ENCODE measurements at places on chromosomes 3 and 15.

GRCh38 chr3:55676643-55677042, 189.5 kb upstream of the WNT5A start:
- no peak for DNase-seq

DNA sequence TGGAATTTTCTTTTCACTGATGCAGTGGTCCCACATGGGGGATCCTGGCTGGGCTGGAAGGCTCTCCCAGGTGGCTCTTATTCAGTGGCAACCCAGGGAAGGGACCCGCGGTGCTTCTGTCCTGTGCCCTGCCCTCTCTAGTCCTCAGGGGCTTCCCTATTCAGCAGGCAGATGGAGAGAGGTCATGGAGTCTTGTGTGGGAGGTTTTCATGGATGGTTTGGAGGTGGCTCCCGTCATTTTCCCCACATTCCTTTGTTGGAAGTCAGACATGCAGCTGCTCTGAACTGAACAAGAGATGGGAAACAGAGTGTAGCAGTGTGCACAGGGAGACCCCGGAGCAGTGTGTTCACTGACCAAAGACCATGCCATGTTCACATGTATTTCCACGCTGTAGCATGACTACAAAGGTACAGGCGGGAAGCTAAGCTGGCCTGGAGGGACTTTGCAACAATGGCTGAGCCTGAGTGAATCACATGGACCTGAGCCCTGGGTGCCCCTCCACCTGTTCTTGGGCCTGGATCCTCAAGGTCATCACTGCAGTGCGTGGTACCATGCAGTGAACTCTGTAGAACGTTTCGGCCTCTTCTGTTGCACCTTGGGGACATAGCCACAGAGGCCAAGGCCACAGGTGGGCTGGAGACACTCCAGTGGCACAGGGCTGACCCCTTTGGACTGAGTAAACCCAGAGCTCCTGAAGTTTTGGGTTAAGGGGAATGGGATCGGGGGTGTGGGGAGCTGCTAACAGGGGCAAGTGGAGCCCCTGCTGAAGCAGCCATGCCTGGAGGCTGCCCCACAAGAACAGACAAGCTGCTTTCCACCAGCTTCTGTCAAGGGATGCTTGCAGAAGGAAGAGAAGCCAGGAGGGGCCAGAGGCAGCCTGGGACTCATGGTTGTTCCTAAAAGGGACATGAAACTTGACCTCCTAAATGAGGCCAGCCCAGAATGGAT, 123.0 kb downstream of the ASB7 start:
- no peak for DNase-seq

DNA sequence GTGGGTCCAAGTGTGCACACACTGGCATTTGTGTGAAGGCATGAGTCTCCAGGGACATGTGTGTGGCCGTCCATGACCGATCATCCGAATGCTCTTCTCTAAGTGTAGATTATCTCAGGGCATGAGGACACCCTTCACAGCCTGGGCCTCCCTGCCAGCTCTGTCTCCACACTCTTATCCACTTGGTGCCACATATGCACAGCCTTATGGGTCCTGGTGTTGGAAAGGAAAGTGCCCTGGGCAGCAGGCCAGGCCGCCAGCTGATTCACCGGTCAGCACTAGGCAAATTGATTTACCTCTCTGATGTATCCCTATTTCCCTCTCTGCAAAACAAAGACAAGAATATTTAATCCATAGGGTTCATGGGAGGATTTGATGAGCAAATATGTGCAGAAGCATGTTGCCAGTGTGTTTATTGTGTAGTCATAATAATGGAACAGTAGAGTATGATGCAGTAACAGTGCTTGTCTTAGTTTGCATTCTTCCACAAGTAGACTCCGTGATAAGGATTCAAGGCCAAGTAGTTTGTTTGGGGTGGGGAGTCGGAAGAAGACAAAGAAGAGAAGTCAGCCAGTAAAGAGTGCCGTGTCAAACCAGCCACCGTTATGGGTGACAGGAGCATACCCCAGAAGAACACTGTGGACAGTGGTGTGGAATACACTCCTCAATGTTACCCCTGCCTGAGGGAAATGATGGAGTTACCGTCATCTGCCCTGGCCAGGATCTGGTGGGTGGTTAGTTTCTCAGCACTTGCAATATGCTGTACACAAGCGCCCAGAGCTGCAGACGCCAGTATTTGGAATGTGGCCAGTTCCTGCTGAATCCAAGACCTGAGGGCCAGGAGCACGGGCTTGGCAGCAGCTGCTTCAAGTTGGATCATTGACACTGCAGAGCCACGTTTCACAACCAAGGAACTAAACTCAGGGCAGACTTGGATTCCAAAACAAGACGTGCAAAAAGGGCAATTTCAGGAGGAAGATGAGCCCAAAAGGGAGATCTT, 85.1 kb downstream of the MTHFS start:
- no peak for DNase-seq

DNA sequence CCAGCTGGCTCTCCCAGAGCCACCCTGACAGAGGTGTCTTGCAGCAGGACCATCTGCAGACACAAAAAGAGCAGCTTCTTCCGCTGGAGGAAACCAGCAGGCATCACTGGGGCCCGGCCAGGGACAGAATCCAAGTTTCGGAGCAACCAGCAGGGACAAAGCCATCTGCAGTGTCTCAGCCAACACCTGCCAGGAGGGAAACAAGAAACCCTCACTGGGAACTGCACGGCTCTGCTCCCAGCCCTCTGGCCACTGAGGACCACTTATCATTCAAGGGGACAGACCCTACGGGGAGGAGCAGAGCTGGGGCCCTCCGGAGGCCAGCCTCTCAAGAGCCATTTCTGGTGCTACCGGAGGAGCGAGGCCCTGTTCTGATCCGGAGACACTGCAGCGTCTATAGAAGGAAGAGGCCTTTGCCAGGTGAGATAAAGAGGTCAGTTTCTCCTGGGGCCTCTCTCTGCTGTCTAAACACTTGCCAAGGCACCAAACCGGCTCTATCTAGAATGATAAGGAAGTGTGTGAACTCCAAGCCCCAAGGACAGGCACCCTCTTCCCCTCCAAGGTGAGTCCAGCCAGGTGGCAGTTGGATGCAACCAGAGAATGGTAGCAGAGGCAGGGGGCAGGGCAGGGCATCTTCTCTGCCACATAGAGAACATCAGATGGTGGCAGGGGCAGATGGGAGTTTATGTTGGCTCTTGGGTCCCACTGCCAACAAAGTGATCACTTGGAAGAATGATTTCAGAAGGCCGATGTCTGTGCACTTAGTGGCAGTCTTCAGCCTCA, 89.0 kb downstream of the CHSY1 start:
- no peak for DNase-seq

- DNase-seq = no peak
These were observed 883 bp downstream of the MAGEF1 start for GRCh38 chr3:184710870-184711492.

GRCh38 chr3:16516695-16517481, 3.4 kb upstream of the RFTN1 start:
- no peak for DNase-seq

- DNase-seq = no peak
These were observed 54.8 kb upstream of the ADPGK start for GRCh38 chr15:72838311-72838731.

DNA sequence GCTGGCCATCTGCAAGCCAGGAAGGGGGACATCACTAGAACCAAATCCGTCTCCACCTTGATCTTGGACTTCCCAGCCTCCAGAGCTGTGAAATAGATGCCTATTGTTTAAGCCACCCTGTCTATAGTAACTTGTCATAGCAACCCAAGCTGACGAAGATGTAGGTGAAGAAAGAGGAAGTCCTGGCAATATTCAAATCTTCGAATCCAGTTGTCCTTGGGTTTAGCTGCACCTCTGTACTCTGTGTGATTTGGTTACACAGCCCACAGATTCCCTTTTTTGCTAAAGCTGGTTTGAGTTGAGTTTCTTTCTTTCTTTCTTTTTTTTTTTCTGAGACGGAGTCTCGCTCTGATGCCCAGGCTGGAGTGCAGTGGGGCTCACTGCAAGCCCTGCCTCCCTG, 68.0 kb upstream of the XCR1 start:
- DNase-seq = no peak

GRCh38 chr3:183560607-183561006, 5.1 kb upstream of the KLHL6 start:
- no peak for DNase-seq

DNA sequence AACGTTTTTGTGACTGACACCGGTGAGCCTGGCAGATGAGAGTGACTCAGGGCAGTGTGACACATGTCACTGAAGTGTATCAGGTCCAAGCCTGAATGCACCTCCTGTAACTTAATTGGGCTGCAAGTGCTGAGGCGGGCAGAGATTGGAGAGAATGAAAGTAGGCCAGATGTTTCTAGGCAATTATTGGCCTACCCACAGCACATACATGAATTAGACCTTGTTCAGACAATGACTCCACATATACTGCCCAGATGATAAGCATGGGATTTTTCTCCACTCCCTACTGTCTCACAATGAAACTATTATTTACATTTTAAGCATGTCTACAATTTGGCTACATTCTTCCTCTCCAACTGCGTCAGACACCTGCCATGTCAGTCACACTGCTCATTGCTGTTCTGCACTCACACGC, 187.3 kb upstream of the ZNF385D start:
- DNase-seq = no peak

- DNase-seq = no peak
These were observed 258.9 kb upstream of the MEIS2 start for GRCh38 chr15:37359101-37359892.

DNA sequence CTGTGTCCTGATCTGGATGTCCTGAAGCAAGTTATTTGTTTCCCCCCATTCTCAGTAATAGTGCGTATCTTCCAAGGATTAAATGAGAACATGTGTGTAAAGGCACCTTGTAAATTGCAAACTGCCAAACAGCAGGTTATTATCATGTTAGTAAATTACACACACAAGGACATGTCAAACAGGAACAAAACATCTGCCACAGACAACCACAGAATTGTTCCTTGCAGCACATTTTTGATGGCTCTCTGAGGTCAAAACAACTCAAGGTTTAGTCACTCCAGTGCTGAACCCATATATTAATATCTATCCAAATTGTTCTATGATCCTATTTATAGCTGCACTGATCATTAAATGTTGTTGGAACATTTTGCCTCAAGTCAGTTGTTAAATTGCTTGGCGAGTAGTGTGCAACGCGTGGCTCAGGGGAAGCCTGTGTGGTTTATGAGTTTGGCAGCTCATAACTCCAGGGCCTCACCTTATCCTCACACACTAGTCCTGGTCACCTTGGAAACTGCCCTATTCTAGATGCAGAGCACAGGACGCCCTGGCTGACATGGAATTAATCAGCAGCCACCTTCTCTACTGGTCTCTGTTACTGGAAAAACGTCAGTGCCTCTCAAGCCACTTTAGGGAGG, 46.3 kb upstream of the CDV3 start:
- DNase-seq = no peak

GRCh38 chr3:154850921-154851320, 229.2 kb upstream of the MME start:
- no peak for DNase-seq

GRCh38 chr3:142269767-142270166, 44.4 kb upstream of the GK5 start:
- no peak for DNase-seq

DNA sequence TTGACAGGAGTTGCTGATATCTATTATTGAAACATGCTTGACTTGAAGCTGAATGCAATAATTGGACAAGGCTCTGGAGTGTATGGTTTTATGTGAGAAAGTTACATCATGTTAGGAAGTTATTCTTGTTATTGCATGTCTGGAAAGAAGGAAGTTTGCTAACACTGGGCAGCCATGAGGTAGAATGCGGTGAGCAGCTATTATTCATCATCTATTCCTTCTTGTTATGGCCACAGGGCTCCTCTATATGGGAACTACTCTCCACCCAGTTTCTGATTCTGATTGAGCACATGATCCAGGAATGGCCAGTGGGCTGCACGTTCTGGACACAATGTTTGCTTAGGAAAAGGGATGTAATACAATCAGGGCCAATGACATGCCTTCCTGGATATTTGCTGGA, 37.8 kb upstream of the SCN5A start:
- DNase-seq = no peak

DNA sequence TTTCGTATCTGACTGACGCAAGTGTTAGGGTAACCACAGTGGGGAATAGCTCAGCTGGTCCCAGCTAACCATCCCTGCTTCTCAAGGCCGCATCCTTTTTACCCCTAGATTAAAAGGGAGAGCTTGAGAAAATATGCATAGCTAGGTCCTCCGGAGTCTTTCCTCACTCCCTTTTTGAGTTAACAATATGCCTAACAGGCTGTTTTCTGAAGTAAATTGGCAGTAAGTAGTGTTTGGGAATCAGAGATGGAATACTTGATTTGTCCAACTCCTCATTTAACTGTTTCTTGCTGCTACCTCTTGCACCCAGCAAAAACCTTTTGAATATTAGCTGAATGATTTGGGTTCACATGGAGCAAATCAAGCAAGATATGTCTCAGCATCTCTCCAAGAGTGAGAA, 326.1 kb downstream of the LPP start:
- no peak for DNase-seq

- no peak for DNase-seq
These were observed 62.9 kb upstream of the SEC13 start for GRCh38 chr3:10383850-10384248.

DNA sequence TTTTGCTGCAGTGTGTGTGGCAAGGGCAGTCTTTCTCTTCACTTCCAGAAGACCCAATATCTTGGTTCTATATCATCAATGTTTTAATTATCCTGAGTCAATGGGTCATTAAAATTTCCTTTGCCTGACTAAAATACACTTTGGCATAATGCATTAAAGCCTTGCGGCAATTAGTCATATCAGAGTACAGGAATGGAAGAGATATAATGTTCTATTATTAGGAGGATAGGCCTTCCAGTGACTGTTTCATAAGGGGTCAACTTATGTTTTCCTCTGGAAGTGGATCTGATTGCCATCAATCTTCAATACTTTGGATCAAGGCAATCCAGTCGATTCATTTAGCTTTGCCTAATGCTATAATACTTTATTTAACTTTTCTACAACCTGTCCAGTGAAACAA, 9.4 kb upstream of the SECISBP2L start:
- DNase-seq = no peak

- DNase-seq = no peak
These were observed 85.1 kb downstream of the EFL1 start for GRCh38 chr15:82177291-82178010.

DNA sequence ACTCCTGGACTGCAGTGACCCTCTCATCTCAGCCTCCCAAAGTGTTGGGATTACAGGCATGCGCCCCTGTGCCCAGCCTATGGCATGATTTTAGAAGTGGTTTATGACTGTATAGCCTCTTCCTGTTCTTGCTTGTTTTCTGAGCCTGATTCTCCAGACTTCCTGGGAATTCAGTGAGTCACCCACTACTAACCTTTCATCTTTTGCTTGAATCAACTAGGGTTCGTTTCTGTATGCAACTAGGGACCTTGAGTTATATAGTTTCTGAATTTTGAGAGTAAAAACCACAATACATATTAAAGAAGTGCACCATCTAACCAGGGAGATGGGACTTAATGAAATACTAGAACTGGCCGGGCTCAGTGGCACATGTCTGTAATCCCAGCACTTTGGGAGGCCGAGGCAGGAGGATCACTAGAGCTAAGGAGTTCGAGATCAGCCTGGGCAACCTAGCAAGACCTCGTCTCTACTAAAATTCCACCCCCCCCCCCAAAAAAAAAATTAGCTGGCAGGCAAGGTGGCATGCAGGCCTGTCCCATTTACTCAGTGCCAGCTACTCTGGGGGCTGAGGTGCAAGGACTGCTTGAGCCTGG, 76.0 kb downstream of the ZNF609 start:
- no peak for DNase-seq

GRCh38 chr3:106167728-106168127, 298.9 kb upstream of the CBLB start:
- DNase-seq = no peak

- DNase-seq = no peak
These were observed 297.3 kb downstream of the DOCK3 start for GRCh38 chr3:50972029-50972428.

- no peak for DNase-seq
These were observed 8.2 kb downstream of the TRNT1 start for GRCh38 chr3:3134750-3135448.

All from stimulated activated CD8-positive, alpha-beta memory T cell treated with anti-CD3 and anti-CD28 coated beads, Interleukin-4, amount 100 ng/mL, for 1 hour (primary cell).